A549 treated with CORT108297 at 1 μM for 4 hours (cell line): ENCODE measurements at places on chromosomes 5 and 9. TPM values are rescaled to one million over a fixed set of nuclear protein-coding genes. Genes with fewer than 3 reads are reported as not detected.

Gene GLDC
- total RNA-seq, result 11.3 to 14.9 TPM (median 13.1 TPM) in 5 replicates

Gene PRPF4
- 55.1 to 61.9 TPM (median 55.6 TPM) in 5 replicates for total RNA-seq

Gene SHB
- total RNA-seq, result 33.9 to 53.8 TPM (median 47.8 TPM) in 5 replicates

Gene MAMDC2
- 0.15 to 0.38 TPM (median 0.29 TPM) in 5 replicates for total RNA-seq

Gene OR1K1
- total RNA-seq, result not detected in 5 replicates
